ENCODE measurements at places on chromosomes 16 and 17.

DNA sequence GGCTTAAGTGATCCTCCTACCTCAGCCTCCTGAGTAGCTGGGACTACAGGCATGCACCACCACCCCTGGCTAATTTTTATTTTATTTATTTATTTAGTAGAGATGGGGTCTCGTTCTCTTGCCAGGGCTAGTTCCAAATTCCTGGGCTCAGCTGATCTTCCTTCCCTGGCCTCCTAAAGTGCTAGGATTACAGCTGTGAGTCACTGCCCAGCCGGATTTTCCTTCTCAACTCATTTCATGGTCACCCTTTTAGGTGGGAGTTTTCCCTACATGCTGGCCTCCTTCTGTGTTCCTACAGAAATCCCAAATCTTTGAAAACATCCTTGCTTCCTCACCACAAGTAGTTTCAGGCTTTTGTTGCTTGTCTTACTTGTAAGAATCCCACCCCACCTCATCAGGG is 102.1 kb upstream of the SIAH1 start:
- DNase-seq, result no peak

- no peak for DNase-seq
These were observed 141.8 kb downstream of the LAT start for GRCh38 chr16:29126616-29127015.

- DNase-seq, result no peak
These were observed 29.2 kb downstream of the CLUH start for GRCh38 chr17:2682176-2682938.

DNA sequence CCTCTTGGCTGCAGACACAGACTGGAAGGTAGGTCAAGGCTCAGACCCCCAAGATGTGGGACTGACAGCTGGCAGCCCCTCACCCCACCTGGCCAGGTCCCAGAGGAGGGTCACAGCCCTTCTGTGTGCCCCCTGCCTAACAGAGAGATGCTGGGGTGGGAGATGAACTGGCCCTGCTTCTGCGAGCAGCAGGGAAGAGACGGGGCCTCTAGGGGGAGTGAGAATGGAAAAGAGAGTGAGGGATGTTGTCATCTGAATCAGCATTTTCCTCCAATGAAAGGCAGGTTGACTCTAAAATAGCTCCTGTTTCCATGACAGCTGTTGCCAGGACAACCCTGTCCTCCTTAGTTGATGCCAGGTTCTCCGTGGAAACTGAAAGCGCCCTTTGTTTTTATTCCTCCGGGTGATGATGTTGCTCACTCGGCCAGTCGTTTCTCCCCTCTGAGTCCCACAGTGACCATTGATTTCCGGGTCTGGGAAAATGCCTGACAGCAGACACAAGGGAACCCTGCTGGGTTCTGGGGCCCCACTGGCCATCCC is 4.9 kb upstream of the NDRG4 start:
- peak; percentile 91 for DNase-seq

- DNase-seq, result no peak
These were observed 787 bp downstream of the AMDHD2 start for GRCh38 chr16:2520784-2521531.

DNA sequence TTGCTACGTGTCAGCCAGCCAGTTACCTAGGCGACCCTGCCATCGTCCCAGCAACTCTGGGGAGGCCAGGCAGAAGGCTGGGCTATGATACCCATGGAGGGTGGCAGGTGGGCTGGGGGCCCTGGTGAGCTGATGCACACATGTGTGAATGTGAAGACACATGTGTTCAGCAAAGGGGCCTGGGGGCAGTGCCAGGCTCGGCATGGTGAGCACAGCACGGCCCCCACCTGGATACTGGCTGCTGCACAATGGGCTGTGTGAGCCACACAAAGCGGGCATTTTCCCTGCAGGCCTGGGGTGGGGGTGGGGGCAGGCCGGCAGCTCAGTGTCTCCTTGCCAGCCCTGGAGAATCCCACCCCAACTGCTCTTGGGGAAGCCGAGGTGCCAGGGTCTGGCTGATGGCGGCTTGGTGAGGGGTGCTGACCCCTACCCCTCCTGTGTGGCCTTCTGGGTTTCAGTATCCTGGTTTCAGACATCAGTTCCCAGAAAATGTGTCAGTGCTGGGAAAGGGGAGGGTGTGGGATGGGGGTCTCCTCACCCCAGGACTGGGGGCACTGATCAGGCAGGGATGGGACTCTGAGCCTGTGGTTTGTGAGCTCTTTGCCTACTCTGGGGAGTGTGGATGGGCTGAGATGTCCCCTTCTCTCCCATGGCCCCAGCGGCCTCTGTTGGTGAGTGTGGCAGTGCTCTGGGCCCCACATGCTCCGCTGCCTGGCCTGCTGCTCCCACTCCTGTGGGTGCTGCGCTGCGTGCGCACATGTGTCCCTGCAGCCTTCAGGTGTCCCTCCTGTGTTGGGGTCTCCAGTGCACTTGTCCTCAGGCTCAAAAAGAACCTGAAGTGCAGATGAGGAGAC is 5.1 kb downstream of the LLGL1 start:
- DNase-seq, result peak; percentile 86

DNA sequence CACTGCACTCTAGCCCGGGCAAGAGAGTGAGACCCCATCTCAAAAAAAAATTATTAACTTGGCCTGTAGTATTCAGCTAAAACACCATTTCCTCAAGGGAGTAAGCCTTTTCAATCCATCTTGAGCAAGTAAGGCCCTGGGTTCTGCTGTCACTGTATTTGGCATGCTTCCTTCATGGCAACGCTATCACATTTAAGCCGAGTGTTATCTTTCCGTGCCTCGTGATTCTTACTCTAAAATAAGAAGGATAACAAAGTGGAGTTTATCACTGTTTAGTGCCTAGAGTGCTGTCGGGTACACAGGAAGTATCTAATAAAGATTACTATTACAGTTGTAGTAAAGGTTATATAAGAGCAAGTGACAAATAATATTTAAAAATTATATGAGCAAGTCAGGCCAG is 8.8 kb downstream of the VPS53 start:
- DNase-seq, result no peak

DNA sequence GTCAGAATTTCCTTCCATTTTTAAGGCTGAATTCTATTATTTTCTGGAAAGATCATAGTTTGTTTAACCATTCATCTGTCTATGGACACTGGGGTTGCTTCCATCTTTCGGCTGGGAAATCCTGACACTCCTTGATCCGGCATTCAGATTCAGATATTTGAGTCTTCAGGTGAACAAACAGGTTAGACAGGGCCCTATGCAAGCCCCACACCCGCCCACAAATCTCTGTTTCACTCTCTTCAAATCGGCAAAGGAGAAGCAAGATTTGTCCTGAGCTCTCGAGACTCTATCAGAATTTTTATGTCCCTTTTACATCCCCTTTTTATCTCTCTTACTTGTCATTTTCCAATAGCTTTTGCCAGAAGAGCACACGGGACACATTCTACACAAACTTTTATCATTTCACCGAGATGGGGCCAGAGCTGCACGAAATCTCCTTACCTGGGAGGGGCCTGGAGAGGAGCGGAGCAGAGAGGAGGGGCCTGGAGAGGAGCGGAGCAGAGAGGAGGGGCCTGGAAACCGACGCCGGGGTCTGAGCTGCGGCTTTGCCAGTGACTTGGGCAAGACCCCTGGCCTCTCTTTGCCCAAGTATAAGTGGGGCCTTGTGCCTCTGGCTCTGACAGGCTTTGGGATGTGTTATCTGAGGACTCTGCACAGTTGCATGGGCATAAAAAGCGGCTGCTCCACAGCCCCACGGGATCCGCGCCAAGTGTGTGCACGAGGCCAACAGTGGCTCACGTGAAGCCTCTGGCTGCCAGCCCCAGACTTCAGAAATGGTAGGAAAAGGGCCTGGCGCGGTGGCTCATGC is 54.3 kb upstream of the RBFOX3 start:
- no peak for DNase-seq

- DNase-seq, result no peak
These were observed 99.7 kb downstream of the CBLN1 start for GRCh38 chr16:49181791-49182518.

DNA sequence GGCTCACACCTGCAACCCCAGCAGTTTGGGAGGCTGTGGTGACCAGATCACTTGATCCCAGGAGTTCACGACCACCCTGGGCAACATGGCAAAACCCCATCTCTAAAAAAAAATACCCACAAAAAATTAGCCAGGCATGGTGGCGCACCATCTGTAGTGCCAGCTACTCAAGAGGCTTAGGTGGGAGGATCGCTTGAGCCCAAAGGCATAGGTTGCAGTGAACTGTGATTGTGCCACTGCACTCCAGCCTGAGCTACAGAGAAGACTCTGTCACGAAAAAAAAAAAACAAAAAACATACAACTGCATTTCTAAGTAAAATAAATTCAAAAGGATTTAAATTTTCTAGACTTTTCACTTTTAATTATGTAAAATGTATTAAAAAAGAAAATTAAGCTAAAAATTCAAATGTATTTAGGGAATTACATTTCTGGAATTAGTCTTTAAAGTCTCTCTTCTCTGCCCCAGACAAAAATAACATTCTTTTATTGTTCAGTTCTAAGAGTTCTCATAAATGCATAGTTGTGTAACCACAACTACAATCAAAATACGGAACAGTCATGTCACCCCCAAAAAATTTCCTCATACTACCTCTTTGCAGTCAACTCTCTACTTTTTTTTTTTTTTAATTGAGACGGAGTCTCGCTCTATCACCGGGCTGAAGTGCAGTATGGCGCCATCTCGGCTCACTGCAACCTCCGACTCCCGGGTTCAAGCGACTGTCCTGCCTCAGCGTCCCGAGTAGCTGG is 14.1 kb downstream of the FAM222B start:
- no peak for DNase-seq

- no peak for DNase-seq
These were observed 2.4 kb upstream of the RHBDF1 start for GRCh38 chr16:74747-75334.

DNA sequence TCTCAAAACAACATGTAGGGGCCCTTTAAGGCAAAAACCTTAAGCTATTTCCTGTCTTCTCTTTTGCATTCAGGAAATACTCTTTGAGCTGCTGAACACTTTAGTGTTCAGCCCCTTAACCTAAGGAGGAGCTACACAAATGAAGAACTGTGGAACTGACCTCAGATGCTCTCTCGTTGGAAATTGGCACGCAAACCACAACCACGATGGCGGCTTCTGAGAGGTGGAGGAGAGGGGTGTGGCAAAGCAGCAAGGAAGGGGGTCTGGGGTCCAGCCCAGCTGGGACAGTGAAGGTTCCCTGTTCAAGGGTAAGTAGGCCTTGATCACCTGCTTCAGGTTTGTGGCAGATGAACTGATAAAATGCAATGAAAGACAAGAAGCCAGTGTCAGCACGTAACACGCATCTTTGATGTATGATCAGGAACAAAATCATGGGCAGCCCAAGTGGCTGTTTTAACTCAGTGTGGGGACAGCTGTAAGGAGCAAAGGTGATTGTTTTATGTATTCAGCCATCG is 291.6 kb upstream of the TNRC6C start:
- DNase-seq, result no peak

GRCh38 chr17:42682722-42683403 is 532 bp downstream of the CNTNAP1 start:
- DNase-seq, result no peak

GRCh38 chr17:82605939-82606600 is 42.2 kb downstream of the WDR45B start:
- no peak for DNase-seq

- no peak for DNase-seq
These were observed 36.5 kb upstream of the ADGRG1 start for GRCh38 chr16:57591870-57592485.

GRCh38 chr17:61799812-61800484 is 63.4 kb downstream of the BRIP1 start:
- no peak for DNase-seq

DNA sequence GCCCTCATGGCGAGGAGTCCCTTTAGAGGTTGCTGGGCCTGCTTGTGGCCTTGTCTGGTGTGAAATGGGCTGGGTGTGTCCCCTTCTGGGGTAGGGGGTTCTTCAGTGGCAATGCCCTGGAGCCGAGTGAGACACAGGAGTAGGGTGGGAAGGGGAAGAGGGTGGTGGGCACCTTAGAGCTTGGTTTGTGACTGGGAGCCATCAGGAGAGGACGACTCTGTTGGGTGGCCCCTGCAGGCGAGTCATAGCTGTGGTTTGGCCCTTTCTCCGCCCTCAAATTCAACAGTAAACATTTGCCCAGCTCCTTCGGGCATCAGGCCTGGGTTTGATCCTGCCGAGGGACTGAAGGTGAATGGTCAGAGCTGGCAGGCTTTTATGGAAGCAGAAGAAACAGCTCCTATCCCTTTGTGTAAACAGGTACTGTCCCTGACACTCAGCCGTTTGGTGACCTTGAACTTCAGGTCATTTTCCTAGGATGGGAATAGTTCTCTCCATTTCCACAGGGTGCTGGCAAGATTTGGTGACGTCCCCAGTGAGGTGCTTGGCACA is 2.9 kb downstream of the E4F1 start:
- no peak for DNase-seq

GRCh38 chr16:51244887-51245657 is 94.0 kb upstream of the SALL1 start:
- no peak for DNase-seq

DNA sequence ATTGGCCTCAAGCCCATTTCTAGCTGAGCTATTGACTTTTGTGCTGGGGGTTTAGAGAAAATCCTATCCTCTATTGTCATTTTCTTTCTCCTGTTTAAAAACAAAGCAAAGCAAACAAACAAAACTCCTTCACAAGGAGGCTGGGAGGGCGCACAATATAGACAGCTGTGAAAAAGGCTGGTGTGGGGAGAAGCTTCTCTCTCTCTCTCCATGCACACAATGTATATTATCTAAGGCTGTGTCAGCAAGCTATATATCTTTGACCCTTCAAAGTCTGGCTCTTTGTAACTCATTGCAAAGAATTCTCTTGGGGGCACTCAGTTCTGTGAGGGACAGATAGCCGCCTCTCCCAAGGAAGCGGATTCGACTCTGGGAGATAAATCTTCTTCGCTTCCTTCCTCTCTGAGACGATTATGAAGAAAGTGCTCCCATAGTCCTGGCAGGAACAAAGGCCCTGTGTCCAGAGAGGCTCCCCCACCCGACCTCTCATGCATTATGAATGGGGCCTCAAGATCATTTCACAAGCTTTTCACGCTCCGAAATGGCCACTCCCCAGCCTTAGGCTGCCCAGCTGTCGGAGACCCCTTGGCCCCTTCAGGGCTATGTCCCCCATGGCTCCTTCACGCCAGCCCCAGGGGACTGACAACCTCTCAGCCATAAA is 33.2 kb upstream of the MEAK7 start:
- DNase-seq, result no peak

DNA sequence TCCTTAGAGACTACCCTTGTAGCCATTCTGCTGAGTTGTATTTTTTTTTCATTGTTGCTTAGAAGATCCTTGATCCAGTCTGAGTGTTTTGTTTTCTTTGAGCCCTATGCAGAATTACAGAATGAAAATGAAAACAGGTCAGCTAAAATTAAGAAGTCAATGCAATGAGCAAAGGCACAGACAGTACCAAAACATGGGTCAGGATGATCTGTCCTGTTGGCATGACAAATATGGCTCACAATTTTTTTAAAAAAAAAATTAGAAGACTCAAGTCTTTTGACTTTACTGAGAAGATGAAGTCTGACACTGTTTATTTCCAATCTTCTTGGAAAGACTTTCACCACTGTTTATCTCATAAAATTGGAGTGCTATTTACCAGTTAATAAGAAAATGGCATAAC is 32.4 kb downstream of the KCNJ16 start:
- DNase-seq, result no peak

GRCh38 chr16:6512512-6512911 is 820.1 kb upstream of the RBFOX1 start:
- no peak for DNase-seq

GRCh38 chr16:11781773-11782172 is 15.3 kb downstream of the ZC3H7A start:
- DNase-seq, result peak; percentile 65

Measured in midbrain (tissue), 1 donor.